ENCODE measurements at places on chromosomes 4 and X. TPM values are rescaled to one million over a fixed set of nuclear protein-coding genes. Genes with fewer than 3 reads are reported as not detected.

DNA sequence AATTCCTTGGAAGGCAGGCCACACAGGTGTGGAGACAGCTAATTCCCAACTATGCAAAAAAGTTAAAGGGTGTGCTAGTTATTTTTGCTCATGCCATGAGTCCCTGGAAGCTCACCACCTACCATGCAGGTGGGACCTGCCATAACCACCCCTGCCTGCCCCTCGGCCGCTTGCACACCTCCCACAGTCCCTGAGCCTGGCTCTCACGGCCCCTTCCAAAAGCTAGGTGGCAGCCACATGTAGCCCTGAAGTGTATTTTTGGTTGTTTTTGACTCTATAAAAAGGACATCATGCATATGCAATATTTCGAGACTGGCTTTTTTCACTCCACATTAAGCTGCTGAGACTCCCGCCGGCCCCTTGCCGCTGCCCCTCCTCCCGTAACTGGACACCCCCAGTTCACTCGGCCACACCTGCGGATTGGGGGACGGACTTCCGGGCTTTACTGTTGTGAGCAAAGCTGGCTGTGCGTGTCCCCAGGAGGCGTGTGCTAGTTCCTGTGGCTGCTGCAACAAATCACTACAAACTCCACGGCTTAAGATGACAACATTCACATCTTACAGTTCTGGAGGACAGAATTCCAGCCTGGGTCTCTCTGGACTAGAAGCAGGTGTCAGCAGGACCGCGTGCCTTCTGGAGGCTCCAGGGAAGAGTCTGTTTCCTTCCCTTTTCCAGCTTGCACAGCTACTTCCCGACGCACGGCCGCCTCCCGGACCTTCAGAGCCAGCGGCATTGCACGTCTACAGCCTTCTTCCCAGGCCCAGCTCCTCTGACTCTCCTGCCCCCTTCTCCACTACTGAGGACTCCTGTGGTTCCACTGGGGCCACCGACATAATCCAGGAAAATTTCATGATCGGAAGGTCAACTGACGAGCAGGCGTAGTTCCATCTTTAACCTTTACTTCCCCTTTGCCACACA is 24.8 kb downstream of the ZFYVE28 start:
- peak; percentile 61 for DNase-seq

COX7B gene
- total RNA-seq, result 480 TPM

DNA sequence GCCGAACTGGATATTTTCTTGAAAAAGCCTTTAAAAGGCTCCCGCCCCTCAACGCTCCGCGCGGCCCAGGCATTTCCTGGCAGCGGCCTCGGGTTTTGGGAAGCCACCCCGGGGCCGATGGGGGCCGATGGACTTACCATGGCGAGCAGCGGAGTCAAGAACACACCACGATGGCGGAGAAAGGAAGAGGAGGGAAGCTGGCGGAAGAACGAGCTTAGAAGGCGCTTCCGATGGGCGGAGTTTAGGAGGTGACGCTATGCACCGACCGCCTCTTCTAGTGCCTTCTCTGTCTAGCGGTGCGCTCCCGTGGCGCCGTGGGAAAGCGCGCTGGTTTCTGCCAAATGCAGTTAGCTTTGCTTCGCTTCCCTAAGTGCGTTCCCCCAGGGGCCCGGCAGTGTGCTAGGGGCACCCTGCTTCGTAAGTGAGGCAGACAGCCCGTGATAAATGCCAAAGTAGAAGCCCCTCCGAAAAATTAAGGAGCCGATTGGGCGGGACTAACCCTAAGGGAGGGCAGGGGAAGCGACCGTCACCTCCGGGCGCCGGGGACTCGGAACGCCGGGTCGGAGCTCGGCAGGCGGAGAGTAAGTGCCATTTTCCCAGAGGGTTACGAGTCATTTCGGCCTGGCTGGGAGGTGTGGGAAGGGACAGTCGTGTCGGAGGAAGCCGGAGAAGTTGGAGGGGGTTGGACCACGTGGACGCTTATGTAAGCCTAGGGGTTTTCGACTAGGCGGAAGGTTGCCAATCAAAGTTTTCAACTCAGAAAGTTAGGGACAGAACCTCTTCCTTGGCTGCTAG is at the start of gene RPL39:
Gene RPL39 (minus strand): TSS at position 194 of the 795 bp plus-strand sequence. CDS start 54 bp downstream, at position 140.
- DNase-seq, result peak; percentile 83

- no peak for DNase-seq
Measured at GRCh38 chrX:133454491-133454914, 39.2 kb upstream of the GPC4 start.

CITED1 gene
- total RNA-seq, result not detected

MANBA gene
- 19.9 TPM for total RNA-seq

MMRN1 gene
- 40.1 TPM for total RNA-seq

SOD3 gene
- 25.6 TPM for total RNA-seq

BEX5 gene
- 0.96 TPM for total RNA-seq

DNA sequence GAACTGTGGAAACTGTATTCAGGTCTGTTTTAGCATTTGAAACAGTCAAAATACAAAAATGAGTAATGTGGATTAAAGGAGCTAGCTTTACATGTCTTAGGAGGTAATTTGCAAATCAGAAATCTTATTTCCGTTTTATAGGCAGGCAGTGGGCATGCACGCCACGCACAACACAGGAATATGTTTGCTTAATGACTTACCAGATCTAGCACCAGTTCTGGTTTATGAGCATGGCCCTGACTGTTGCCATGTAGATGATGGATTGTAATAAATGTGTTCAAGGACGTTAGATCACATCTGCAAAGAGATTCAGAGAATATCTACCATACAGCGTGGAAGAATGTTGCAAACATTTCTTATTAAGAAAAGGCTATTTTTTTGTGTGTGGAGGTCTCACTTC is 344.5 kb upstream of the NR3C2 start:
- DNase-seq, result peak; percentile 63

DNA sequence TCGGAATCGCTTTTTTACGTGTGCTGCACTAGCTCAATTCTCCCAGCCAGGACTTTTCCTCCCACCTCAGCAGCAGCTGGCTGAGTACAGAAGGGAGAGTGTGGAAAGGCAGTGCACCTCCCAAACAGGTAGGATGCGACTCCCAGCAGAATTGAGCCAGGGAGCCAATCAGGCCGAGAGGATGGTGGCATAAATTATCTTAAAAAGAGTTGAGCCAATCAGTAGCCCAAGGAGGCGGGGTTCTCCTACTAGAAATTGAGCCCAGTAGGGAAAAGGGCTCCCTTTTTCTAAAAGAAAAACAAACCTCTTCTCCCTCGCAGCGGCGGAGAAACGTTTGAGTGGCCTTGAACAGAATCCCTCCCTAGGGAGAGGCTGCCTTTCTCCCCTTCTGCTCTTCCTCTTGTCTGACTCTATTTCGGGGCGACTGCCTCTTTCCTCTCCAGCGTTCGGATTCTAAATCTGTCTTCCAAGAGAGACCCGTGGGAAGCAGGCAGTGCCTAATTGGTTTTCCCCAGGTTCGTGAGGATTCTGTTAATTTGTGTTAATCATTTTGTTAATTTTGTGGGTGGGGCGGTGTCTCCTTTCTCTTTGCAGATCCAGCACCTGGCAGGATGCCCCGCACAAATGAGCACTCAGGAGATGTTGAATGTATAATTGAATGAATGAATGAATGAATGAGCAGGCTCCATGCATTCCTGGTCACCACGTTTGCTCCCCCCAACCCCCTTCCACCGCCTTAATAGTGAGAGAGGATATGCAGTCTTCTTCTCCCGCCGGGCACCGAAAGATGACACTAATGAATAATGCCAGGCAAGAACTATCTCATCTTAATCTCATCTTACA is at the start of gene GABRG1:
Gene GABRG1 (minus strand): TSS at position 142 of the 843 bp plus-strand sequence. CDS start 141 bp downstream, at position 1.
- DNase-seq, result no peak

- DNase-seq, result no peak
Measured at GRCh38 chr4:141643557-141643956, 7.2 kb downstream of the IL15 start.

DNA sequence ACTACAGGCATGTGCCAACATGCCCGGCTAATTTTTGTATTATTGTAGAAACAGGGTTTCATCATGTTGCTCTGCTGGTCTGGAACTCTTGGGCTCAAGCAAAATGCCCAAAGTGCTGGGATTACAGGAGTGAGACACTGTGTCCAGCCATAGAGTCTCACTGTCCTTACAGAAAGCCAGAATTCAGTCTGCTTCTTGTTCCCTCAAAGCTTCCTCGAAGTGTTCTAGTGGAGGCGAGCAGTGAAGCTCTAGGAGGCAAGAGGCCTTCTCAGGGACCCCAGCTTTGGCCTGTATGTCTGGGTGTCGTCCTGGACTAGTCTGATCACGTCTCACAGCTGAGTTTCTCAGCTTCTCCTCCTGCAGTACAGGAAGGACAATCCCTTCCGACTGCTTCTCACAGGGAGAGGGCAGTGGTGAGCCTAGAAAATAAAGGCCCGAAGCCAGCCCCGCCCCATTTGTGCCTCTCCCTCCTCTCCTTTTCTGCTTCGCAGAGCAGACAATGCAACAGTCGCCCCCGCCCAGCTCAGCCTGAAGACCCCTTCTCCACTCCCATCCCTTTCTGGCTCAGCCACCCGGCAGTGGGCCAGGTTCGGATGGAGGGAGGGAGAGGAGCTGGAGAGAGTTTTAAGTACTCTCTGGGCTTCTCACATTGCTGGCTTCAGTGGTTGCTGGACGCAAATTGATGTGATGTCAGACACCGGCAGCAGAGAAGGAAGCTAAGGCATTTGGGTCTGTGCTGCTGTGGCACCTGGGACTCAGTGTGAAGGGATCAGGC is 11.1 kb upstream of the FAM3A start:
- peak; percentile 81 for DNase-seq

JAKMIP1 gene
- total RNA-seq, result not detected

DNA sequence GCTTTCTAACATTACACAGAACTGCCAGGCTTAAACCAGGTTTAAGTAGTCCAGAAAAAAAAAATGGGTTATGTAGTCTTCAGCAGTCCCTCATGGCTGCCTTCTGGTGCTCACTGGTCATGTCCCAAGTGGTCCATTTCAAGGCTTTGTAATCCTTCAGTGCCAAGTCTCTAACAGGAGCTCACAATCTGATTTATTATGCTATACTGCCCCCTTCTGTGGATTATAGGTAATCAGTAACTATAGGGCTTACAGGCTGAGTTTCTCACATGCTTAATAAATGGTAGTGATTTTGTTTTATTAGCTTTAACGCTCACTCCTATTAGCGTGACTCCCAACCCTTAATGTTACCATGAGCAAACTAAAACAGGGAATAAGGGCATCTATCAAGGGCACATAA is 92.5 kb upstream of the EDA2R start:
- no peak for DNase-seq

DNA sequence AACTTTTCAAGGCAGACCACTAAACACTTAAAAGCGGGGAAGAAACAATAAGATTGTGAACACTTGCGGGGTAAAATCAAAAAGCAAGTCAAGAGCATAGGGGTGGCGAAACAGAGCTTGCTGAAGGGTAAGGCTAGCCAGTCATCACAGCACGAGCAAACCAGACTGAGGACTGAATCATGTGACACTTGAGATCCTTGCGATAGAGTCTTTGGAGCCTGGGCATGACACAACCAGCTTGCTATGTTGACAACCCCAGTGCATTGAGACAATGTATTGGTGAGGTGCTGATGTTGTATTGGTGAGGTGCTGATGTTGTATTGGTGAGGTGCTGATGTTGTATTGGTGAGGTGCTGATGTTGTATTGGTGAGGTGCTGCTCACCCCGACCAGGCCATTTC is 72.3 kb downstream of the SLIT2 start:
- DNase-seq, result no peak

SLC9B1 gene
- not detected for total RNA-seq

DNA sequence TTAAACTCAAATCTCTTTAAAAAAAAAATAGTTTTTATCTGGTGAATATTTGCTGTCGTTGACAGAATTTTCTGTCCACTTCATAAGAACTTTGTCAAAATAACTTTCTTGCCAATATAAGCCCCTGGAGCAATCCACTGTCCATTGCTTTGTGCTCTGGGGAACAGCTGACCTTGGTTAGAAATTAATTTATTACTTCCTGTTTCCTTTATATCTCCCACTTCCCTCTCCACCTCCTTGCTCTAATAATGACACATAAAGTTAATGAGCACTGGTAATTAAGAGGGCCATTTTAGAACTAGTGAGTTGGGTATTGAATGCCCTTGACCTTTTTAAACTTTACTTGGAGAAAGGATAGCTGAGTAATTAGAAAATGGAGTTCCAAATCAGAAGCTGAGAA is 151.3 kb upstream of the LEF1 start:
- no peak for DNase-seq

DMRTC1B gene
- 1.5 TPM for total RNA-seq

PPP2R2C gene
- 0.41 TPM for total RNA-seq

SCLT1 gene
- 11.7 TPM for total RNA-seq

- DNase-seq, result no peak
Measured at GRCh38 chrX:37712458-37712857, 26.9 kb downstream of the XK start.

DNA sequence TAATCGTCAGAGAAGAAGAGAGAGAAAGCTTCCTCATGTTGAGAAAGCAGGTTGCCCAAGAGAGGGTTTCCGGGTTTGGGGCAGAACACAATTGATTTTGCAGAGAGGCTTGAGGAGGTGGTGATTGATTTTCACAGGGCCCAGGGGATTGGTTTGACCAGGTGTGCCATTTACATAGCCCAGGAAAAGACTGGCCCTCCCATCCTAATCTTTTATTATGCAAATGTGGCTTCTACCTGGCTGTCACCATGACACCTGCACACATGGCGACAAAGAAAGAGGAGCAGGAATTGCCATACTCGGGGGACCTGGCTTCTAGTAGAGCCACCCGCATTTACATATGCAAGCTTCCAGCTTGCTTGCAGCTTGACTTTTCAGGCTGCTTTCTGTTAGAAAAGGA is 405.3 kb downstream of the PPP4R3C start:
- no peak for DNase-seq

DNA sequence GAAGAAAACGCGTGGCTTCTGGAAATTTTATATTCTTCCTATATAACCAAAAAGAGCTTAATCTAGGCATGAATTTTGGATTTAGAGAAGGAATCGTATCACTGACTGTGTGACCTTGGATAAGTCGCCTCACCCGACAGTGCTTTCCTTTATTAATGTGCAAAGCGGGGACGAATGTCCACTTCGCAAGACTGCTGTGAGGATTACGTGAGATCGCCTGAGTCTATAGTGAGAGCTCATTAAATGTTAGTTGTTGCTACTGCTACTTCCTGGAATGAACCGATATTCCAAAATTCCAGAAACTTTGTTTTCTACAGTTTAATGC is 448 bp upstream of the TBC1D8B start:
- peak; percentile 26 for DNase-seq

GRCh38 chrX:36684053-36684452 is 324.1 kb upstream of the FAM47C start:
- no peak for DNase-seq

- no peak for DNase-seq
Measured at GRCh38 chrX:118455013-118455412, 40.6 kb upstream of the DOCK11 start.

DNA sequence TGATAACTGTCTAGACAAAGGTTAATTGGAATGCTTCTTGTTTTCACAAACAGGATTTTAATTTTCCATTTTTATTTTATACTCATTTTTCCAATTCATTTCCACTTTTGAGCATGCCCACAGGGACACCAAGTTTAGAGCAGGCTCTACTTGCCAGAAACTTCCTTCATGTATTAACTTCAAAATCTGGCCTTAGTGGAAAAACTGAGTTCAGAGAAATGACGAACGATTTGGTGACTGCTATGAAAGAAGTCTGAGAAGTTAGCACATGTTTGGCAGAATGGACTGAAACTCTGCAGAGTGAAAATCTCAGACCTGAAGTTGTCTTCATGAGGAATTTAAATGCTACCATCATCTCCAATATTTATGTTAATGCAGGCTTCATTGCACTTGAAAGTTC is 214.1 kb downstream of the THOC2 start:
- DNase-seq, result no peak
